ENCODE measurements at places on chromosomes 6 and 20.

DNA sequence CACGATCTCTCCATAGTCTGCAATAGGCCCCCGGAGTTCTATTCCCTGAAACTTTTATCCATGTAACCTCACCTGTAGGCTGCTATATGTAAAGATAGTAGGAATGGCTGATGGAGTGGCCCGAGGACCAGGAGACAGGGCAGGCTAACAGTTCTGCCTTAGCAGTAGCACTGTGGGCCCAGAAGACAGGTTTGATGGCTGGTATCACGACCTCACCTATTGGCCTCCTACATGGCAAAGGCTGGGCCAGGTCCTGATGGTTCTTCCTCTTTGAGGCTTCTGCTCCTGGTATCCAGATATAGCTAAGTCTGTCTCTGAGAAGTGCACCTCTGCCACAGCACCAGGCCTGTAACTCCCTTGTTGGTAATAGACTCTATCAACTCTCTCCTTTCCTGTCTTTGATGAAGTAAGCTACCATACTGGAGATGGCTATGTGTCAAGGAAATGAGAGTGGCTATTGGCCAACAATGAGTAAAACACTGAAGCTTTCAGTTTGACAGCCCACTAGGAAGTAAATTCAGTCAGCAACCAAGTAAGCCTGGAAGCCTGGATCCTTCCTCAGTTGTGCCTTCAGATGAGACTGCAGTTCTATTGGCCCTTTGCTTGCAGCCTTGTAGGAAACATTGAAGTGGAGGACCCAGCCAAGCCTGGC is 5.7 kb downstream of the SPEF1 start:
- DNase-seq: no peak

DNA sequence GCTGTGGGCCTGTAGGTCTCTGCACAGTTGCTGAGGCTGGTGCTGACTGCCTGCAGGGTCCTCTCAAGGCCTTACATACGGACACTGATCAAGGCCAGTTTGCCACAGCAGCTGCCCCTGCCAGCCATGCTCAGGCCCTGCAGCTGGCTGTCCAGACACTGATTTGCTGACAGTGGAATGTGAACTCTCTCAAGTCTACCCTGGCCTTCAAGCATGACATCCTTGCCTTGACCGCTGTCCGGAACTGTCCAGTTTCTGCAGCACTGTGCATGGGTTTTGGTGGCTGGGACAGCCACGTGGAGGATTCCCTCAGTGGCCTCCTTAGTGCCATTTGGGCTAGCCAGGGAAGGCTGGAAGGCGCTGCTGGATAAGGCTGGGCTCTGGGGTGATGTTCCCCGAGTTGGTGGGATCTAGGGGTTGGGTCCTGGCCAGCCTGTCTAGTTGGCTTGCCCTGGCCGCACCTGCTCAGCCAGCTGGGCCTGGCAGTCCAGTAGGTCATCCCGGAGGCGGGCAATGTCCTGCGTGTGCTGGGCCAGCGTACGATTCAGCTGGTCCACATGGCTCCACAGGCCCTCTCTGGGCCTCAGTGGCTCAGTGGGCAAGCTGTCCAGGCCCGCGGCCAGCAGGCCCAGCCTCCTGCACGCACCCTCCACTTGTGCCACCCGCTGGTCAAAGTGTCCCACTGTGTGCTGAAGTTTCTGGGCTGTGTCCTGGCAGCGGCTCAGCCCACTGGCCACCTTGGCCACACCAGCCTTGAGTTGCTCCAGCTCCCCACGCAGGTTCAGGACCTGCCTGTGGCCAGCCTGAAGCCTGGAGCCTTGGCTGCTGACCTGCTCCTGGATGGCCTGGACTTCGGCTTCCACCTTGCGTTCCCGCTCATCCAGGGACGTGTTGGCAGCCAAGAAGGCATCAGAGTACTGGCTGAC is 5.5 kb downstream of the EMILIN3 start:
- no peak for DNase-seq

DNA sequence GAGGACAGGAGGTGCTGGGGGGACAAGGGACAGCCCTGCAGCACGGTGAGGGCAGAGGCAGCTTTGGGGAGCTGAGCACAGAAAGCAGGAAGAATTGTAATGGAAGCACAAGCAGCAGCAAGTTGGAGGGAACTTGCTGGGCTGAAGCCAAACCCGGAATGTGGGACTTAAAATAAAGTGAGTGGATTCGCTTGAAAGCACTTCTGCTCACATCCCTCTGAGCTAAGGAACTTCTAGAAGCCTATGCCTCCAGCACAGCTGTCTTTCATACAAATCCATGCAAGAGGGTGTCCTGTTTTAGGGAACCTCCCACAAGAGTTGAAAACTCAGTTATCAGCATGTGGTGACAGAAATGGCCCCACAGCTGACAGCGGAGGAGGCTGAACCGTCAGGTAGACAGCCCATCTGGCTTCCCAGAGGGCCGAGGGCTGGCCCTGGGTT is 71.4 kb upstream of the MLN start:
- no peak for DNase-seq

DNA sequence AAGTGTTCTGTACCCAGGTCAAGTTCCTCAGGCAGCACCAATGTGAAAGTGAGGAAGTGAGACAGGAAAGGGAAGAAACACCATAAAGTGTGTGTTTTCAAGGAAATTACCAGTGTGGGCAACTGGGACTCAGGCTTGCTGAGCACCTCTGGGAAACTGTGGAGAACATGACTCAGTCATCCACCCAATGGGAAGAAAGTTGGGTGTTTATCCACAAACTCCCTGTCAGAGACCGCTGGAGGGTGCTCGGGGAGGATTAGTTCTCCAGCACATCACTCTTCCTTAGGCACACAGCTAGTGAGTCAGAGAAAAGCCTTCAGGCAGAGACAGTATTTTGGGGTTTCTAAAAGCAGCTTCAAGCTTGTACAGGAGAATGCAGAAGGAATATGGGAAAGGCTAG is 93.6 kb downstream of the PCSK2 start:
- no peak for DNase-seq
